Cardiac muscle cell (in vitro differentiated cells and primary cell): ENCODE measurements at places on chromosomes 4 and X.

DNA sequence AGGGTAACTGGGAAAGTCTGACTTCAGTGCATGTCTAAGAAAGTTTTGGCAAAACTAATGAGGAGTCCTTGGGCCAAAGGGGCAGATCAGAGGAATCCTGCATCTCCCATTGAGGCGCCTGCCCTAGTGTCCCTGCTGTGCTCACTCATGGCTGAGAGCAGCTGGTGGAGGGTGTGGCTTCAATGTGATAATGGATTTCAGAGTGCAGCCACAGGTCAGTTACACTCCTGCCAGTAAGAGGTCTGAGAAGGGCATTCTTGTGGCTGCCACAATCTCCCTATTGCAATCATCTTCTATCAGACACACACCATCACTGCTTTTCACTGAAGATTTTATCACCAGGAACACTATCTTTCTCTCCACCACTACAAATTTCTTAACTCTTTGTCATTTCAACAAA is 457.1 kb downstream of the MID1IP1 start:
- H3K36me3 ChIP-seq, result no peaks in the 10 kb centered on the region
- H3K4me3 ChIP-seq, result no peak overlapping the region
- DNase-seq, result peak; percentile 20
- no peaks in the 10 kb centered on the region for H3K4me1 ChIP-seq
- no peak overlapping the region for H3K27ac ChIP-seq

- no peaks in the 10 kb centered on the region for H3K27me3 ChIP-seq
- no peak overlapping the region for H3K27ac ChIP-seq
- H3K4me3 ChIP-seq, result no peak overlapping the region
- no peak for DNase-seq
These were observed 40.8 kb downstream of the EVC start for GRCh38 chr4:5751666-5752375.

GRCh38 chrX:71637253-71637618 is 18.9 kb upstream of the CXCR3 start:
- no peak overlapping the region for H3K4me3 ChIP-seq
- DNase-seq, result no peak
- no peaks in the 10 kb centered on the region for H3K27me3 ChIP-seq
- H3K4me1 ChIP-seq, result peaks cover 17% of the 10 kb centered on the region
- H3K36me3 ChIP-seq, result no peaks in the 10 kb centered on the region

- H3K27me3 ChIP-seq, result no peaks in the 10 kb centered on the region
- peak; percentile 45 for DNase-seq
- no peak overlapping the region for H3K4me3 ChIP-seq
These were observed 58.6 kb downstream of the ABLIM2 start for GRCh38 chr4:8099981-8100464.

- H3K4me1 ChIP-seq, result peaks cover 39% of the 10 kb centered on the region
- no peaks in the 10 kb centered on the region for H3K27me3 ChIP-seq
These were observed 96.9 kb downstream of the EGF start for GRCh38 chr4:110009550-110009949.

DNA sequence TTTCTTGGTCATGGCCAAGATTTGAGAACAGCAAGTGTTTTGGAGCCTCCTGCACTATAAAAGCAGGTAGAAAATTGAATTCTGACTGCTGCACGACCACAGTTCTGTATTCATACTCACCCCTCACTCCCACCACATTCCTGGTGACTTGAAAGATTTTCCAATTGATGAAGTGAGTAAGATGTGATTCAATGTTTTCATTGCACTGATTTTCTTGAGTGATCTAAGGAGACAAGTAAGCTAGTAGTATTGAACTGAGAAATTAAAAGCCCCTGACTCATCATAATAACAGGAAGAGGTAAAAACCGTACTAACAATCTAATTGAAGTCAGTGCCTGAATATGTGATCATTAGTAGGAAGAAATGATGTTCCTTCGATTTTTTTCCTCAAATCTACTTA is 6.1 kb upstream of the SEC24D start:
- H3K27ac ChIP-seq, result no peak overlapping the region
- H3K4me1 ChIP-seq, result no peaks in the 10 kb centered on the region
- no peak for DNase-seq
- H3K36me3 ChIP-seq, result no peaks in the 10 kb centered on the region

DNA sequence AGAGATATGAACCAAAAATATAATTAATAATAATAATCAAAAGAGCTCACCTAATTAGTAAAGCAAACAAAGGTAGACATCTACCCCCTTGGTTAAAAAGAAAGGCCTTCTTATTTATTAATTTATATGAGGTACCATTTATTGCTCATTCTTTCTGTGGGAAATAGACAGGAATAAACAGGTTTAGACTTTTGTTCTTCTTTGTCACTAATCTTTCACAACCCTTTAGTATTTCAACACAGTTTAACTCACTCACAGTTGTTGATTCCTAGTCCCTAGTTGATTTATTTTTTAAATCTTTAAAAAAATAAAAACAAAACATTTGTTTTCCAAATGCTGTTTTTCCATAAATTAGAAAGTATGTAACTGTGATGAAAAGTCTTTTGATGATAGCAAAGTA is 5.6 kb downstream of the PPARGC1A start:
- H3K27me3 ChIP-seq, result no peaks in the 10 kb centered on the region
- peaks cover 57% of the 10 kb centered on the region for H3K4me1 ChIP-seq
- DNase-seq, result no peak
- no peak overlapping the region for H3K4me3 ChIP-seq
- peaks cover 15% of the 10 kb centered on the region for H3K36me3 ChIP-seq

- H3K27me3 ChIP-seq, result no peaks in the 10 kb centered on the region
- H3K27ac ChIP-seq, result no peak overlapping the region
- no peaks in the 10 kb centered on the region for H3K36me3 ChIP-seq
These were observed 493.4 kb downstream of the IQCM start for GRCh38 chr4:149322203-149322602.

DNA sequence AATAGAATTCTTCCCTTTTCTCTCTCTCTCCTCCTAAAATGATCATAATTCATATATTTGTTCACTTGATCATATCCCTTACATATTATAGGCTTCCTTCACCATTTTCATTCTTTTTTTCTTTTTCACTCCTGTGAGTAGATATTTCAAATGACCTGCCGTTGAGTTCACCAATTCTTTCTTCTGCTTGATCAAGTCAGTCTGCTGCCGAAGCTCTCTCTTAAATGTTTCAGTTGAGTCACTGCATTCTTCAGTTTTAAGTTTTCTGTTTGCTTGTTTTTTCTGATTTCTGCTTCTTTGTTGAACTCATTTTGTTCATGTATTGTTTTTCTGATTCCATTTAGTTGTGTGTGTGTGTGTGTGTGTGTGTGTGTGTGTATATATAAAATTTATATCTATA is 354.3 kb downstream of the GPAT3 start:
- H3K36me3 ChIP-seq, result no peaks in the 10 kb centered on the region
- no peak for DNase-seq
- no peak overlapping the region for H3K27ac ChIP-seq
- H3K27me3 ChIP-seq, result no peaks in the 10 kb centered on the region
- no peak overlapping the region for H3K4me3 ChIP-seq
